ENCODE measurements at places on chromosomes 1 and 21.

DNA sequence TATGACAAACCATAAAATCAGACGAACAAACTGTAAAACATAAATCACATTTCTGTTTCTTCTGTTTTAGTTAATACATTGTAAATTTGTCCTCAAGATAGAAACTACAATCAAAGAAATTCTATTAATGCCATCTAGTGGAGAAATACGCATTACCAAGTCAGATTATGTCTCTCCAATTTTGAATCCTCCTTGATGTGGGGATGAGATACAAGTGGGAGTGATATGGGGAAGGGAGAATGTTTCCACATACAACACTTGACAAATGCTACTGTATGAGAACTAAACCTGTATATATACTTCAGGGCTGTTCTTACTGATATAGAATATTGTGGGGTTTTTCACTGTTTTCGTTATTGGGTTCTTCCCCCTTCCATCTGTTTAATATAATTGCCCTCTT is 2.6 kb downstream of the HFM1 start:
- no peak for DNase-seq

DNA sequence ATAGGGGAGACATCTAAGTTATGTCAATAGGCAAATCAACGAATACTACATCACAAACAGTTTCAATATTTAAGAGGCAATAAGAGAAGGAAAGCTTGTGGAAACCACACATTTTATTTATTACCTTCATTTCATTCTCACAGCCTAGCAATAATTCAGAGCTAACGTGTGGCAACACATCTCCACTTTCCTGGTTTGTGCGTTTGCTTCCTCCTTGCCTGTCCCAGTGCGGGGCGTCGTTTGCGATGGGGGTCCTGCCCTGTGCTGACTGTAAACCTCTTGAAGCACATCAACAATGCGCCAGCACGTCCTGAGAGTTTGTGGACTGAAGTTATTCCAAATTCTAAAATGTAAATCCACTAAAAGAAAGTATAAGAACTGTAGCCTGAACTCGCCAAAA is 14.4 kb upstream of the VPS26C start:
- DNase-seq, result no peak

- no peak for DNase-seq
These were observed 35.4 kb downstream of the FAAP20 start for GRCh38 chr1:2159124-2159523.

- DNase-seq, result peak; percentile 38
These were observed 14.9 kb downstream of the UTP11 start for GRCh38 chr1:38027201-38028104.

DNA sequence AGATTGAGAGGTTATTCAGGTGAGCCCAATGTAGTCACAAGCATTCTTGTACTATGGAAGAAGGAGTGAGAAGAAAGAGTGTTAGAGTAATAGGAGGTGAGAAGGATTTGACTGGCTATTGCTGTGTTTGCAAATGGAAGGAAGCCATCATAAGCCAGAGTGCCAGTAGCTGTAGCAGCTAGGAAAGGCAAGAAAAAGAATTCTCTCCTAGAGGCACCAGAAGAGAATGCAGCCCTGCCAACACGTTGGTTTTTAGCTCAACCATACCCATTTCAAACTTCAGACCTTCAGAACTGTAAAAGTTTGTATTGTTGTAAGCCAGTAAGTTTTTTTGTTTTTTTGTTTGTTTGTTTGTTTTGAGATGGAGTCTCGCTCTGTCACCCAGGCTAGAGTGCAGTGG is 8.9 kb upstream of the IL12RB2 start:
- no peak for DNase-seq

- no peak for DNase-seq
These were observed 166.7 kb upstream of the PDE4B start for GRCh38 chr1:65626003-65626402.

- peak; percentile 38 for DNase-seq
These were observed 937 bp downstream of the CD48 start for GRCh38 chr1:160710517-160711252.

DNA sequence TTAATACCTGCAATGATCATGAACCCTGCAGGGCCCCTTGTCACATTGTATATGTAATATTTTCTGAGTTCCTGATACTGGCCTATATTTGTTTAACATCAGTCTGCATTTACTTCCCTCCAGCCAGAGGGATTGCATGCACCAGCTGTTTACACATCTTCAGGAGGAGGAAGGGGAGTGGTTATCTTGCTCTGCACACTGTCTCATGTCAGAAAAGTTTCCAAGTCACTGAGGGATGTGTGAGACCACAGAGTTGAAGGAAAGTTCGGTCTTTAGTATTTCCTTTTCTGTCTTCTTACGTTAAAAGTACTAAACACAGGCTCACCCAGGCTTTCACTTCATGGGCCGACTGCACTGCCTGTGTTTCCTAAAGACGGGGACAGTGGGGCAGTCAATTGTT is 574.1 kb downstream of the LMO4 start:
- no peak for DNase-seq

DNA sequence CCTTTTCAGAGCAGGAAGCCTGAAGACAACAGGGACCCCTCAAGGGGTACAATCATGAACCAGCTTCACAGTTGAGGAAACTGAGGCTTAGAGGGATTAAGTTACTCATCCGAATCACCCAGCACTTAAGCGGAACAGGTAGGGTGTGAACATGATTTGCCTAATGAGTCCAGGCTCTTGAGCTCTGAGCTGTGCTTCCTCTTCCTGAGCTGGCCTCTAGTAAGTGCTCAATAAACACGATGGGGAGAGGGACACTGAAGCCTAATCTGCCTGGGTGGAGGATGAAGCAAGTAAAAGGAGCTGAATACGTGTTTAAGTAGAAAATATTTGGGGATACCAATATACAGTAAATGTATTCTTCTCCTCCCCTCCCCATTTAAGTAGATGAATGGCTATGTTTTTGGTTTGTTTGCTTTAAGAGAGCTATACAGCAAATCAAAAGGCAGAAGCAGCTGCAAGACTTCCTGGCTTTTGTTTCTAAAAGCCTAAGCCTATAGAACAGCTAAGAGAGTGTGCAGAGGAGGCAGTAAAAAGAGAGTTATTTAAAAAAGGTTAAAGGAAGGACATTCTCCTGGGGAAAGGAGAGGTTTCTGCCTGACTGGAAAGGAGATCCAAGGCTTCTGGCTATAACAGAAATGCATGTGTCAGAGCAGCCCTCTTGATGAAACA is 20.5 kb downstream of the STPG1 start:
- DNase-seq, result peak; percentile 15

- DNase-seq, result no peak
These were observed 13.5 kb downstream of the FOXO6 start for GRCh38 chr1:41374711-41375110.

DNA sequence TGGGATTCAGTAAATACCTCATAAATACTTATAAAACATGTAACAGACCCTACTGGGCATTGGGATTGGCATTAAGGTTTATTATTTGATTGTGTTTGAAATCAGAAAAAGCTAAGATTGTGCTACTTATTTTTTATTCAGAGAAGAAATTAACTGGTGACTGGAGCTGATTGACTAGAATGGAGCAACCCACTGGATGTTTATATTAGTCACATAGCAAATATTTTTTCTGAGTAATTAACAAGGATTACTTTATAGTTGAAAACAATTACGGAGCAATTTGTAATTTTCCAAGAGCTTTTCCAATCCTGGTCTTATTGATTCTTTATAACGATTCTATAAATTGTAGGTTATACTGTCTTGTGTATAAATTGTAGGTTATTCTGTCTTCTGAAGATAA is 208.7 kb downstream of the HLX start:
- DNase-seq, result no peak

DNA sequence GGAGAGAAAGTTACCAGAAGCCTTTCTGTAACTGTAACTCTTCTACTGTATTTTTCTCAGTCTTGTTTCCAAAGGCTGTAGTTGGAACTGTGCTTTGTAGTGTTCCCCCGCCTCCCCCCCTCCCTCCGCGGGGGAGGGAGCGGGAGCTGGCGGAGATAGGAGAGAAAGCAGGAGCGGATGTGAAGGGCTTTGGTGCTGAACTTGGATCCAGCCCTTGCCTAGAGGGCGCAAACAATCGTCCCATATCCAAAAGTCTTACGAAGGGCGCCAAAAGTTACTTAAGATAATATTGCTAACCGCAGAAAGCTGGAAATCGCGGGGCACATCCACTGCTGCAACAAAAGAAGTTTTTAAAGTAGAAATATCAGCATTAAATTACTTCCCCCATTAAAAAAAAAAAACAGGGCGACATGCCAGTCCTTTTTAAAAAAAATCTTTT is 2.4 kb upstream of the NFIA start:
- DNase-seq, result peak; percentile 35

DNA sequence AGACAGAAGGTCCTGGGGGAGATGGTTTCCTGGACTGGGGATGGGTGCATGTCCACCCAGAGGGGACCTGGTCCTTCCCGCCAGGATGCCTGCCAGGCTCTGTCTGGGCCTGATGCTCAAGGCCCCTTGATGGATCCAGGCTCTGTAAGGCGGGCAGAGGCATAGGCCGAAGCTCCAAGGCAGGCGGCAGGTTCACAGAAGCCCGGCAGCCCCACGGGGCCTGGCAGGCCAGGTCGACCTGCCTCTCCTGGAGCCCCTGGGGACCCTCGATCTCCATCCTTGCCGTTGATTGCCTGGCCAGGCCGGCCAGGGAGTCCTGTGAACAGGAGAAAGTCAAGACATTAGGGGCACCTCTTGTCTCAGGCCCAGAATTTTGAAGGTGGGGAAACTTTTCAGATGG is 16.0 kb downstream of the COL9A2 start:
- no peak for DNase-seq

GRCh38 chr1:100713626-100714025 is 5.9 kb upstream of the VCAM1 start:
- DNase-seq, result no peak

- no peak for DNase-seq
These were observed 7.5 kb upstream of the C2CD2 start for GRCh38 chr21:41961282-41961701.

DNA sequence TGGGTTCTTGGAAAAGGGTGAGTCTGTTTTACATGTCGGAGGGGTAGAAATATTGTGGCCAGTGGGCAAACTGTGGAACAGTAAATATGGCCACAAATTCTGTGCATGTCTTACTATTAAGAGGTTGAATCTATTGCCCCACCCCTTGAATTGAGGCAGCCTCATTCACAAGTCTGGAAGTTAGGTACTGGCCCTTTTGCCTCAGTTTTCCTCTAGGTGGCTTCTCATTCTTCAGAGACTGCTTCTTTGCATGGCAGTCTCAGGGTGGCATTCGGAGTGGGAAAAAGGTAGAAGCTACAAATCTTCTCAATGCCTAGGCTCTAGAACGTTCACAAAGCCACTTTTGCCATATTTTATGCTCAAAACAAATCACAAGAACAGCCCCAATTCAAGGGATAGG is 57.2 kb downstream of the SLC9C2 start:
- DNase-seq, result no peak

- DNase-seq, result no peak
These were observed 33.4 kb upstream of the OSBPL9 start for GRCh38 chr1:51583532-51583931.

GRCh38 chr1:205315008-205315618 is 6.4 kb downstream of the NUAK2 start:
- DNase-seq, result no peak

- no peak for DNase-seq
These were observed 35.4 kb upstream of the EIF4G3 start for GRCh38 chr1:21212126-21212525.

DNA sequence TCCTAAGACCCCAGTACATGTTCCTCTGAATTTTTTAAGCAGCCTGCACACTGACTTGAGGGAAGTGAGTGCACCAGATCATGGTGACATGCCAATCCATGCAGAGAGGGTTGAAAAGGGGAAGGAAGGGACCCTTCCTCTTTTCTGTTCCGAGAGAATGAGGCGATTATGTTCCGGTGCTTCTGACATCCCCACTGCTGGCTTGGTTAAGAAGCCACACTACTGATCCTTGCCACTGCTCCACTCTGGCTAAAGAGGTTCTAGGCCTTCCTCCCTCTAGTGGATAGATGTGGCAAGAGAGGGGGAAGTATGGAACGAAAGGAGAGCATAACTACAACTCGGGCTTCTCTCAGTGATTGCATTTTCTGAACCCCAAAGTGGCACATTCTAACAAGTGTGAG is 1.8 kb upstream of the CYB5R1 start:
- DNase-seq, result peak; percentile 51

Data from activated CD4-positive, alpha-beta T cell treated with anti-CD3 and anti-CD28 coated beads for 36 hours (primary cell).